Endothelial cell (in vitro differentiated cells): ENCODE measurements at places on chromosomes 1 and 21. TPM values are rescaled to one million over a fixed set of nuclear protein-coding genes. Genes with fewer than 3 reads are reported as not detected.

INSRR gene
- not detected for total RNA-seq

MYCBP gene
- total RNA-seq: 34.6 TPM

PRMT6 gene
- total RNA-seq: 14.0 TPM

MARCKSL1 gene
- 730 TPM for total RNA-seq

S100A5 gene
- total RNA-seq: not detected

DNA sequence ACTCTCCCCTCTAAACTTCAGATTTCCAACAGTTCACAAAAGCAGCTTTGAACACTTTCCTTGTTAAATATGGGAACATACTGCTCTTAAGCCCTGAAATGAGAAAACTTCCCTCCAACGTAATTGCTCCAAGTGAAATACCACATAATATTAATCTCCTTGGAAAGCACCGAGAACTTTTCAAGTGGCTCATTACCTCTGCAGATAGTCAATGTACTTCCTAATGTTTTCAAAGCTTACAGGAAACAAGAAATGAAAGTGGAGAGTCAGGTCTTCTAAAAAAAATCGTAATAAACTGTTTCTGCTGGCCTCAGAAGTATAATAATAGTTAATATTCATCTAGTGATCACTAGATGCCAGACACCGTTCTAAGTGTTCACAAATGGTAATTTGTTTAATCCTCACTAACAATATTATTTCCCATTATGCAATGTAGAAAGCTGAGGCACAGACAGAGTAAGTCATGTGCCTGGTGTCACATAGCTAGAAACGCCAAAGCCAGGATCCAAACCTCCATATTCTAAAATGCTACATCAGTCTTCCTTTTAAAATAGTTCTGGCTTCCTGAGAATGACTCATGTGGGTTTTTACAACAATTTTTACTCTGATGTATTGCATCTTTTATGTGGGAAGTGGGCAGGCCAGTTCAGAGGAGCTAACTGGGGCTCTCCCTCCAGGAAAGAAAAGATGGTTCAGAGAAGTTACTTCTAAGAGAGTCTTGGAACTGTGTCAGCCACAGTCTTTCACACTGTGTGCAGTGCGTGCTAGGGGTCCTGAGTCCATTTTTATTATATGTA, 177.2 kb downstream of the PLPPR4 start:
- no peaks in the 10 kb centered on the region for H3K36me3 ChIP-seq
- no peak overlapping the region for H3K4me3 ChIP-seq
- no peaks in the 10 kb centered on the region for H3K27me3 ChIP-seq
- DNase-seq: no peak
- no peaks in the 10 kb centered on the region for H3K4me1 ChIP-seq

GRCh38 chr21:15247613-15248012, 182.8 kb upstream of the NRIP1 start:
- H3K4me3 ChIP-seq: no peak overlapping the region
- no peak overlapping the region for H3K27ac ChIP-seq
- H3K36me3 ChIP-seq: no peaks in the 10 kb centered on the region

GRCh38 chr21:41750051-41750450, 16.8 kb downstream of the RIPK4 start:
- no peak overlapping the region for H3K4me3 ChIP-seq
- H3K27me3 ChIP-seq: peaks cover 6% of the 10 kb centered on the region
- H3K27ac ChIP-seq: no peak overlapping the region
- peaks cover 20% of the 10 kb centered on the region for H3K36me3 ChIP-seq
- DNase-seq: no peak

- no peak overlapping the region for H3K27ac ChIP-seq
- peaks cover 2% of the 10 kb centered on the region for H3K27me3 ChIP-seq
- H3K4me1 ChIP-seq: no peaks in the 10 kb centered on the region
Observed at GRCh38 chr1:166350490-166350889, 183.7 kb upstream of the FAM78B start.

- peaks cover 4% of the 10 kb centered on the region for H3K27me3 ChIP-seq
- peak within 1 kb of the TSS; percentile 42 for H3K27ac ChIP-seq
- H3K36me3 ChIP-seq: no peaks in the 10 kb centered on the region
- no peak for DNase-seq
- no peak within 1 kb of the TSS for H3K4me3 ChIP-seq
Observed at GRCh38 chr1:228149406-228150119, at the start of gene GJC2. TSS of gene GJC2 (plus strand) at chr1:228149930. CDS start at chr1:228157759, 7,829 bp downstream.

DNA sequence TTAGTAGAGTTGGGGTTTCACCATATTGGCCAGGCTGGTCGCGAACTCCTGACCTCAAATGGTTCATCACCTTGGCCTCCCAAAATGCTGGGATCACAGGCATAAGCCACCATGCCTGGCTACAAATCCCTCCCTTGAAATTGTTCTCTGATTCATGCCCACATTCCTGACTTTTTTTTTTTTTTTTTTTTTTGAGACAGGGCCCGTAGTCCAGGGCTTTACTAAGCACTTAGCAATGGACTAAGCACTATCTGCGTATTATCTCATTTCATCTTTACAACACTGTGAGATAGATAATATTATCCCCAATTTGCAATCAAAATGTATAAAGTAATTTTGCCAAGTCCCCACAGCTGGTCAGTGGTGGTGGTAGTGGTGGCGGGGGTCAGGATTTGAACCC, 58.9 kb downstream of the VWA5B1 start:
- no peaks in the 10 kb centered on the region for H3K4me1 ChIP-seq
- no peak for DNase-seq
- no peaks in the 10 kb centered on the region for H3K36me3 ChIP-seq
- no peak overlapping the region for H3K27ac ChIP-seq

DNA sequence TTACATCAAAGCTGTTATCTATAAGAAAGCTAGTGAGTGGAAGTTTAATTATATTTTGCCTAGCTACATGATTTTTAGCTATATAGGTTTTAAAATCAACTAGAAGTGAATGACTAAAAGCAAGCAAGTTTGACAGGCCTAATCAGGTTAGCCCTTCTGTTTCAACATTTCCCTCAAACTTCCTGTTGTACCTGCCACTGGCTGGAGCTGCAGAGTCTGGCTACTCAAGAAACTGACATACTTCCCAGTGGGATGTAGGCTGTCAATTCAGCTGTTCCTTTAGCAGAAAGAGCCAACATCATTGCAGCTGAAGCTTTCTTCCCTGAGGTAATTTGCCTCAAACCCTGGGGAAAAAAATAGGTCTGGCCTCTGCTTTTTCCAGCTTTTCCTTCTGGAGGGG, 87.1 kb upstream of the TNR start:
- peak; percentile 15 for DNase-seq
- H3K27ac ChIP-seq: no peak overlapping the region
- H3K4me1 ChIP-seq: peaks cover 47% of the 10 kb centered on the region
- peaks cover 1% of the 10 kb centered on the region for H3K27me3 ChIP-seq

- H3K36me3 ChIP-seq: no peaks in the 10 kb centered on the region
- peak overlapping the region; percentile 89 for H3K4me3 ChIP-seq
- DNase-seq: no peak
- H3K27ac ChIP-seq: peak overlapping the region; percentile 13
- H3K4me1 ChIP-seq: peaks cover 7% of the 10 kb centered on the region
- peaks cover 13% of the 10 kb centered on the region for H3K27me3 ChIP-seq
Observed at GRCh38 chr1:159944623-159945455, 574 bp downstream of the IGSF9 start.

DNA sequence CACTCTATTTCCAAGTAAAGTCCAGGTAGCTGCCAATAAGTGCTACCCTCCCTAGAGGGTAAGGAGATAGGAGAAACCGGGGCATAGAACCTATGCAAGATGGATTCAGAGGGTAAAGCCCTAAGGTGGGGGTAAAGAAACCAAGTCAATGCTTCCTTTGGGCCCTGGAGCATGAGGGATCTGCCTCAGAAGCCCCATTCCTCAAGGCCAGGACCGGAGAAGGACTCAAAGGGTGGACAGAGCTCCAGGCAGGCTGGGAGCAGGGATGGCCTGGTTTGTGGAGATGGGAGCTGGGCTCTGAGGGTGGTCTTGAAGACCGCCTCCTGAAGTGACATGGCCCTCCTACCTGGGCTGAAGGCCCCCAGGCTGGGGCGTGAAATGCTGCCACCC, 3.9 kb downstream of the EPHA2 start:
- no peak for DNase-seq
- peak overlapping the region; percentile 69 for H3K4me3 ChIP-seq
- H3K36me3 ChIP-seq: peaks cover 27% of the 10 kb centered on the region

DNA sequence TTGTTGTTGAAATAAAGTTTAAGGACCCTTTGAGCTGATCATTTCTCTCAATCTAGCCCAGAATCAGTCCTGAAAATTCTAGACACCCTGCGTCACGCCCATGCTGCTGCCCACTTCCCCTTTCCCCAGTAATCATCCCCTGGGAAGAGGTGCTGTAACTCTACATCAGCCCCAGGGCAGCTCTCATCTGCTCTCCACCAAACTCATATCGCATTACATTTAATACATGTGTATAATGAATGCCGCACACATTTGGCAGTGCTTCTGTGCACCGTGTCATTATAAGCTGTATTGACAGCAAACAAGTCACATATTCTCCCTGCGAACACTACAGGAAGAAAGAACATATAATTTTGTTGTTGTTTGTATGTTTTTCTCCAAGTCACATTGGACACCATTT, 539.7 kb upstream of the DAB1 start:
- H3K27me3 ChIP-seq: no peaks in the 10 kb centered on the region
- H3K36me3 ChIP-seq: no peaks in the 10 kb centered on the region
- no peak overlapping the region for H3K4me3 ChIP-seq
- no peak overlapping the region for H3K27ac ChIP-seq
- H3K4me1 ChIP-seq: no peaks in the 10 kb centered on the region

DNA sequence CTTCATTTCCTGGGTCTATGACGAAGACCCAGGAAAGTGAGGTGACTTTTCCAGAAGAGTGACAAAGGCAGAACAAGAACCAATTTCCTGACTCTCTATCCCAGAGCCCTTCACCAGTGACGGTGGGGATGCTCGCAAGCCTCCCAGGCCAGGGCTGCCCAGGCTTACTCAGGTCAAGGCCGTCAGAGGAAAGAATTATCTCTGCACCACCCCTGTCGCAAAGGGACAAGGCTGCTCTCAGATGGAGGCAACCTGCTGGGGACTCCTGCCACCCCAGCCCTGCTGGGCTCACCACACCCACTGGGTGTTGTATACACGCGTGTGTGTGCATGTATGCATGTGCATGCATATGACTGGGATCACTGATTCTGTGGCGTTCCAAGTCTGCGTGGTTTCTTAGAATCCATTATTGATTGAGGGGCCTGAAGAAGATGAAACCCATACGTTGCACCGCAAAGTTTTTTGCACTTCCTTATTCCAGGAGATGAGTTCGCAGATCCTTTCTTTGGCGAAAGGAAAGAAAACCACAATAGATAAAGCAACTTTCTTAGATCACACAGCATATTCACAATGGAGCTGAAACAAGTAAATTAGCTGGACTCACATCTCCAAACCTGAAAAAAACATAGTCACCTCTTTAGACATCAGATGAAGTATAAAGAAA, 255.8 kb downstream of the RHOU start:
- H3K4me1 ChIP-seq: no peaks in the 10 kb centered on the region
- H3K27ac ChIP-seq: no peak overlapping the region
- DNase-seq: no peak
- H3K36me3 ChIP-seq: no peaks in the 10 kb centered on the region
- no peak overlapping the region for H3K4me3 ChIP-seq
- H3K27me3 ChIP-seq: peaks cover 3% of the 10 kb centered on the region

DNA sequence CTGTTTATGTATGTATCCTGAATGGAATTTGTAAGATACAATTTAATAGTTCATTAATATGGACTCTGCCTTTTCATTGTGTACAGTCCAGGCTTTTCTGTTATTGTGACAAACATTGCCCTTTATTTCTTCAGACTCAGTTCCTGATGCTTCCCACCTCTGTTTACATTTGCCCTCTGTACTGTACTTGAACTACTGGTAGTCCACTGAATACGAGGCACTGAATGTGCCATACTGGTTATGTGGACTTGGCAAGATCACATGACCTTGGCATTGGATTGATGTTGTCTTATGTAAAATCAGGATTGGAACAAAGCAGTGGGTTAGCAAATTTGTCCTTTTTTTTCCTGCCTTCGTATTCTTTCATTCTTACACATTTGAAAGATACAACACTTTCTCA, 27.8 kb downstream of the RALGPS2 start:
- peaks cover 2% of the 10 kb centered on the region for H3K4me1 ChIP-seq
- no peak overlapping the region for H3K27ac ChIP-seq
- no peak for DNase-seq
- no peak overlapping the region for H3K4me3 ChIP-seq

GRCh38 chr21:37227071-37228002, 39.8 kb downstream of the VPS26C start:
- H3K4me1 ChIP-seq: peaks cover 7% of the 10 kb centered on the region
- peaks cover 68% of the 10 kb centered on the region for H3K36me3 ChIP-seq
- H3K4me3 ChIP-seq: no peak overlapping the region
- no peak overlapping the region for H3K27ac ChIP-seq
- no peak for DNase-seq

- no peak overlapping the region for H3K4me3 ChIP-seq
- peaks cover 17% of the 10 kb centered on the region for H3K27me3 ChIP-seq
- H3K4me1 ChIP-seq: no peaks in the 10 kb centered on the region
- DNase-seq: no peak
- no peak overlapping the region for H3K27ac ChIP-seq
Observed at GRCh38 chr1:4018466-4019146, 118.5 kb upstream of the C1orf174 start.

GRCh38 chr1:224251741-224252146, 68.7 kb downstream of the DEGS1 start:
- peak overlapping the region; percentile 97 for H3K27ac ChIP-seq
- peaks cover 34% of the 10 kb centered on the region for H3K4me1 ChIP-seq
- H3K36me3 ChIP-seq: peaks cover 14% of the 10 kb centered on the region
- DNase-seq: peak; percentile 18

DNA sequence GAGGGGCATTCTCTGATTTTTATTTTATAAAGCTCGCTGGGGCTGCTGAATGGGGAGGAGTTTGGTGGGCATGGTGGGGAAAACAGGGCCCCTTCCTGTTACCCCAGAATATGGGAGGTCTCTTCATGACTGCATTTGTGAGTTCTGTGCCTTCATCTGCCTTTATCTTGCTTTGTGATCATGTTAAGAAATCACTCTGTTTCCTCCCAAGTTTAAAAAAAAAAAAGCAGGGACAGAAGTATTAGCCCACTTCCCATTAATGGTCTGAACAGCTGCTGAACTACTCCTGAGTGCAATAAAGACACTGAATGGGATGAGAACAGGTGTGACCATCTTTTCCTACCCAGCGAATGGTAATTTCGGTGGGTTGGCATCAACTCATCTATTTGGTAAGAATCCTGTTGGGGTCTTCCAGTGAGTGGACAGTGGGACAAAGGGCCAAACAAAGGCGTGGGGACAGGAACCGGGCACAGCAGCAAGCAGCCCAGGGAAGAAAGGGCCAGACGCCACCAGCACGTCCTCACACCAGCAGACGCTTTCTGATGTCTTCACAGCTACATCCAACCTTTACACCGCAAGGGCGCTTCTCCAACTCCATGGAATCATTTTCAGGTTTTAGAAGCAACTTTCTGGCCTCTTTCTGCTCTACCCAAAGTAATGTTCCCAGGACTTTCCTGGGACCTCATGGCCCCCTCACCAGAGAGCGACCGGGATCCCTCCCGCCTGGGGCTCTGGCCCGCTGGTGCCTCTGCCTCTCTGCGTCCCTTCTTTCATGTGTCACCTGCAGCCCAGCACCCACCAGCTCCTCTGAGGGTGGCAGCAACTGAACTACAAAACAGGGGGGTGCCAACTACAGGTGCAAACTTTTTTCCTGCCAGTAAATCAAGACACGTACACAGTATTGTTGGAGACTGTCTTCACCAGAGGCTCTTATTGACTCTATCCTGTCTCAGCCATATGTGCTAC, 160.2 kb downstream of the ADSS2 start:
- peak overlapping the region; percentile 42 for H3K4me3 ChIP-seq
- no peak overlapping the region for H3K27ac ChIP-seq
- no peaks in the 10 kb centered on the region for H3K36me3 ChIP-seq
- H3K4me1 ChIP-seq: peaks cover 9% of the 10 kb centered on the region
